ENCODE measurements at places on chromosomes 11 and 22.

DNA sequence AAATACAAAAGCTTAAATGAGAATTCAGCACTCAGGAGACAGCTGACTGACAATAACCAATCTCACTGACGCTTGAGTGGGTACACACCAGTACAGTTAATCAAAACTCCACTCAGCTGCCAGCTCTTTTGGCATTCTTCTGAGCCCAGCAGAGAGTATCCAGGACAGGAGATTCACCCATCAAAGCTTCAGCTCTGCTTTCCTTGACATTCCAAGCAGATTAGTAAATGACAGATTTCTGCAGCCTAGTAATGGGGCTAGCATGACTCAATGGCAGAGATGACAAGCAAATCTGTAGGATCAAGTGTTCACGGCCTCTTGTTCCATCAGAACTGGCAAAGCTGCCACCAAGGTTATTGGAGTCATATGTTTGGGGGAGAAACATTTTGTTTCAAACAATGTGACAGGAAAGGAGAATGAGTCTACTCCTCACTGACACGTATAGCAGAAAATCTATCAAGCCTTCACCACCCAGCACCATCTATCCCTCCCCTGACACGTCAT, 420.0 kb downstream of the DYNC2H1 start:
- peak; percentile 98 for DNase-seq

- no peak for DNase-seq
Observed at GRCh38 chr11:119700030-119700429, 29.0 kb downstream of the NECTIN1 start.

GRCh38 chr22:25021409-25021808, 68.9 kb downstream of the KIAA1671 start:
- no peak for DNase-seq

DNA sequence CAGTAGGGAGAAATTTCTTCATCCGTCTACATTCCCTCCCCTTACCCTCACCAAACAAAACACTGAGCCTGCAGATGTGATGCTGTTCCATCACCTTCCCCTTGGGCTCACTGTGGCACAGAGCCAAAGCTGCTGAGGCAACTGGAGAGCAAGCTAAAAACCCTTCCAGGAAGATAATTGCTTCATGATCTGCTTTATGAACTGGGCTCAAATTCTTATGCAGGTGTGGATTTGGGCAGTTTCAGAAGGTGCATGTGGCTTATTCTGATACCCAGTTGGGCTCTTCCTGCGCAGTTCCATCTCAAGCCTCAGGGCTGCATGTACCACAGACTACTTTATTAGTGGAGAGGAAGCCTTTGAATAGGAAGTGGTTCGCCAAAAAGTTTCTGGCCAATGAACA, 58.3 kb downstream of the AAMDC start:
- DNase-seq = no peak

DNA sequence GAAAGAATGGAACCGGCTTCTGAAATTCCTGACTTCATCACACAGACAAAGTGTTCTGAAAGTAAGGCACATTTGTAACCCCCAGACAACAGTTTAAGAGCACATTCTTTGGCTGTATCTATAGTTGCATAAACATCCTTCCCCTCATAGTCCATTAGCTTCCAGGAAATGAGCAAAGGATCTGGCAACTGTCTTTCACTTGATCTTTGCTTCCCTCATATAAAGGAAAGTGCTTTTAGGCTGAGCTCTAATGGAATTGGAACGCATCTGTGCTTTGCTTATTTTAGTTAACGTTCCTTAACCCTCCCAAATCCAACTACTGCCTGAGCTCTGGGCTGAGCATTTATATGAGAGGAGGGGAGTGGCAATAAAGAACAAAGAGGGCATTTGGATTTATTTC, 76.9 kb upstream of the API5 start:
- no peak for DNase-seq

- DNase-seq = no peak
Observed at GRCh38 chr11:62504158-62504973, 42.2 kb downstream of the AHNAK start.

DNA sequence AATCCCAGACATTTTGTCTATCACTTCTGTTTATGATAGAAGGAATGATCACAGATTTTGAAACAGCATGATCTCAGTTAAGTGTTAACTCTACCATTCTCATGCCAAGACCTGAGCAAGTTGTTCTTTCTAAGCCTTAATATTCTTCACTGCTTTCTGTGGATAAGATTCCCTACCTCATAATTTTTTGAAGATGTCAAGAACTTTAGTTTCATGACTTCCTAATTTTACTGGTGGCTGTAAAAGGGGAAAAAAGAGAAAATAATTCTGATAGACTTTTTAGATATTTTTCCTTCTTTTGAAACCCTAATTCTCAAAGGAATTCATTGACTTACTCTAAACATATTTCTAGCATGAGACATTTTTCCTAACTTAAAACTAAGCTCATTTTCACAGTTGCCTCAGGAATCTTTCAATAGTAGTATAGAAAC, 520.0 kb upstream of the LUZP2 start:
- DNase-seq = no peak

DNA sequence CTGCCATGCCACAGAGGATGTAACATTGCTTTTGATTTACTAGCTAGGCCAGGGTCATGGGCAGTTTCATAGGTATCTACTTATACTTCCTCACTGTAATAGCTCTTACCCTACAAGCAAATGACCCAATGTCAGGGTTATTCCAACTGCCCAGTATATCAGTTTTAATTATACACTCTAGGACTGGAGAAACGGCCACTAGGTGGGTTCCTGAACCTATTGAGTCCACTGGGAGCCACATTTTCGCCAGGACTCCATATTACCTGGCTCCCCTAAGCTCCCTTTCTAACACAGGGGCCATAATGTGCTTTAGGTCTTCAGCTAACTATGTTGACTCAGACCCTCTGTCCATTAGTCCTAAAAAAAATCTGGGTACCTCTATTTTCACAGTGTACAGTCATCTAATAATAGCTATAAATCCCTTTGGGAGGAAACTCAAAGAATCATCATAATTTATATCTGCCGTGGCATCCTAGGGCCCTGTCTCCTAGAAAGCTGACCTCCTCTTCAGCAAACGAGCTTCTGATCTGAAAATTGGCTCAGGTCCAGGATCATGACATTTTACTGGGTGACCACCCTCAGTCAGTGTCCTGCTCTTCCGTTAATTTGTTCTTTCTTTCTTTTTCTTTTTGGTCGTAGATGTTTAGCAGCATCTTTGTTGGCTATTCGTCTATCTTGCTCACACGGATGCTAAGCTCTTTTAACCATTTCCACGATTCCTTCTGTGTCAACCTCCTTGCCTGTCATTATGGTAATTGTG, 244.3 kb downstream of the FAM76B start:
- no peak for DNase-seq

DNA sequence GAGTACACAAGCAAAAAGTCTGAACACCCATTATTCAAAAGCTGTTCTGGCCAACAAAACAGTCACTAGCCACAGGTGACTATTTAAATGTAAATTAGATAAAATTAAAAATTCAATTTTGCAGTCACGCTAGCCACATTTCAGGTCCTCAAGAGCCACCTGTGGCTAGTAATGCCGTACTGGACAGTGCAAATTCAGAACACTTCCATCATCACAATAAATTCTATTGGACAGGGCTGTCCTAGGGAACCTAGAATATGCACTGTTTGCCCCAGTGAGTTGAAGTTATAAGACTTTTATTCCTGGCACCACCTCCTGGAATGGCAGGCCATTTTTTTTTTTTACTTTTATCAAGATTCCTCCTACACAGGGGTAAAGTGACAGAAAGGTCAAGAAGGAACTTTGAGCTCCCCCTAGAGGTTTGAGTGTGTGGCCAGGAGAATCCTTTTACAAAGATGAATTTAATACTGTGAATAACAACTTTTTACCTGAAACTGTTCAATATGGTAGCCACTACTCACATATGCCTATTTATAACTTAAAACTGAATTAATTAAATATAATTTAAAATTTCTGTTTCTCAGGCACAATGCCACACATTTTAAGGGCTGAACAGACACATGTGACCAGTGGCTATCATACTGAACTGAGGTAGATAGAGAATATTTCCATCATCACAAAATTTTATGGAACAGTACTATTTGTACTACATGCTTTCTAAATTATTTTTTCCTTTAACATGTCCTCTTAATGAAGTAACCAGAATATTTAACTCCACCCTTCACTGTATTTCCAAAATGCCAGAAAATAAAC, 6.5 kb downstream of the MSANTD2 start:
- DNase-seq = peak; percentile 34

- DNase-seq = peak; percentile 46
Observed at GRCh38 chr11:70568035-70568813, 169.9 kb downstream of the CTTN start.

- DNase-seq = no peak
Observed at GRCh38 chr11:64341429-64341828, 1.4 kb downstream of the CCDC88B start.

DNA sequence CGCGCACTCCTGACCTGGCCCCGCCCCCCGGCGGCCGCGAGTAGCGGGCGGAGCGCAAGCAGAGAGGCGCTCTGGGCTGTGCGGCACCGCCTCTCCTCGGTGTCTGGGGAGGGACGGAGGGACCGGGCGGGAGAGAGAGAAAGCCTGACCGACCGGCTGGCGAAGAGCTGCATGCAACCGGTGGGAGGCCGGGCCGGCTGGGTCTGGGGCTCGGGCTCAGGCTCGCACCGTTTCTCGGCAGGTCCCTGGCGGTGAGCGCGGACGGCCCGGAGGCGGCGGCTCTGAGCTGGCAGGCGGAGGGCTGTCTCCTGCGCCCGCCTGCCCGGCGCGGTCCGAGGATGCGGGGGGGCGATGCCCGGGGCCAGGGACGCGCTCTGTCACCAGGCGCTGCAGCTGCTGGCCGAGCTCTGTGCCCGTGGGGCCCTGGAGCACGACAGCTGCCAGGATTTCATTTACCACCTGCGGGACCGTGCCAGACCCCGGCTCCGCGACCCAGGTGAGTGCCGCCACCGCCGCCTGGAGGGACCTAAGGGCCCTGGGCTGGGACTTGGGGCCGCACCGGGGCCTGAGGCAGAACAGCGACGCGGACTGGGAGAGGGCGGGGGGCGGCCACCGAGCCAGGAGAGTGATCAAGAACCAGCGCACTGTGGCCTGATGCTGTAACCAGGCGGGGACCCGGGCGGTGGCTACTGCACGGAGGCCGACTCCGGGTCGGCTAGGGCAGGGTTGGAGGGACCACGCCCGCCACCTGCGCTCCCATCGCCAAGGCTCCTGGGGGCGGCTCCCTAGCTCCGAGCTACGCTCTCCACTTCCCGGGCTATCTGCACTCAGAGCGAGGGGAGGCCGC, at the start of gene SYT9:
TSS of gene SYT9 (plus strand) at position 69 of the 847 bp plus-strand sequence. CDS start at position 352, 283 bp downstream.
- DNase-seq = no peak

GRCh38 chr11:102630598-102631448, 5.7 kb upstream of the MMP20 start:
- no peak for DNase-seq

DNA sequence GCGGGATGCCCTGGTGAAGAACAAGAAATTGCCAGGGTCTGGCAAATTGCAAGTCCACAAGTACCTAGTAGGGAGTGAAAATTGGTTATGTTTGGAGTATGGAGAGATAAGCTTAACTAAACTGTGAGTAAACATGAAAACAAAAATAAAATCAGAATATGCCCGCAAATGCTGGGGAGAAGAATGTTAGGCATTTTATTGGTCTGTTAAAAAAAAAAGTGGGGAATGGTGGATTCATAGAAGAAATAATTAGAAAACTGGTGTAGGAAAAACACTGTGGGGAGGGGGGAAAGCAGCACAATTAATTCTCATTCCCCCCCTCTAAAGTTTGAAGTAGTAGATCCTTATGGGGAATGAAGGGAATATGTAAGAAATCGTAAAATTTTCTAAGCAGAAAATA, 40.6 kb upstream of the HSD17B12 start:
- no peak for DNase-seq

DNA sequence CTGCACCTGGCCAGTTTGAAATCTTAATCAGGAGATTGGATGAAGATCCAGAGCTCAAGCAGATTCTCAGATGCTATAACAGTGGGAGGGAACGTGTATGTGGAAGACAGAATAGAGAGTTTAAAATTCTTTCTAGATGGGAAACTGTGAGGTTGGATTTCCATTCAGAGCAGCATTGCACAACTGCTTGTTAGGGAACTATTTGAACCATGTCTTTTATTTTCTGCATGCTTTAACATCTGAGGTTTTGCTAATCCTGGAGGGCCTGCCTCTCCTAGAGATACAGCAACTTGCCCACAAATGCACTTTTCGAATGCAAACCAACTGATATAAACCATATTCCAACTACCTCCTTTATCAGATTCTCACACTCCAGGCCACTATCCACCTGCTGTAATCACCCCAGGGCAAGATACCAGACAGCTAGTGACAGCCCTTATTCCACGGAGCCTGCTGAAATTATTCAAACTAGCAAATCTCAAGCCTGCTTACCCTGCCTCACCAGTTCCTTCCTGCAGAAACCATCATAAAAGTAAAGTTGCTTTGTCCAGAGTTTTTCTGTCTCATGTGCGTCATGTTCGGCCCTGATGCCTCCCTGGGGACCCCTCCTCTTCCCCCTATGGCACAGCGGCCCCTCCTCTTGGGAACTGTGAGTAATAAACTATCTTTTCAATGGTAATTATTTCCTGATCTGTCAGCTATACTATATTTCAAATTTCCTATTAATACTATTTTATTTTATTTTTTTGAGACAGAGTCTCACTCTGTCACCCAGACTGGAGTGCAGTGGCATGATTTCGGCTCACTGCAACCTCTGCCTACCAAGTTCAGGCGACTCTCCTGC, 18.4 kb upstream of the SEC14L4 start:
- no peak for DNase-seq

DNA sequence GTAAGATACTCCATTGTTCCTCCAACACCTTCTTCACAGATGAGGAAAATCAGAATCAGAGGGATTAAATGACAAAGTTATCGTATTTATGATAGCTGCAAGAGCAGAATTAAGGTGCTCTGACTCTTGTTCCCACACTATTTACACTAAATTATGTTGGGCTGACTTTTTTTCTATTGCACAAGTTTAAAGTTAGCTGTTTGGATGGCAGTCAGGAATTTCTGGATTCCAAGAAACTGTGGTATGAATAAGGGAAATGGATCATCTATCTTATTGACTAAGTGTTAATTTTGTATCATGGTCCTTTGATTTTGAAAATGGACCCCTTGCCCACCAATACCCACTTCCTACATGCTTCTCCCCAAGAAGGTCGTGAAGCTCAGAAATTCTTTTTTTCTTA, 19.9 kb upstream of the APOA1 start:
- DNase-seq = no peak

GRCh38 chr11:124193221-124194010, 10.3 kb downstream of the OR10D3 start:
- no peak for DNase-seq

DNA sequence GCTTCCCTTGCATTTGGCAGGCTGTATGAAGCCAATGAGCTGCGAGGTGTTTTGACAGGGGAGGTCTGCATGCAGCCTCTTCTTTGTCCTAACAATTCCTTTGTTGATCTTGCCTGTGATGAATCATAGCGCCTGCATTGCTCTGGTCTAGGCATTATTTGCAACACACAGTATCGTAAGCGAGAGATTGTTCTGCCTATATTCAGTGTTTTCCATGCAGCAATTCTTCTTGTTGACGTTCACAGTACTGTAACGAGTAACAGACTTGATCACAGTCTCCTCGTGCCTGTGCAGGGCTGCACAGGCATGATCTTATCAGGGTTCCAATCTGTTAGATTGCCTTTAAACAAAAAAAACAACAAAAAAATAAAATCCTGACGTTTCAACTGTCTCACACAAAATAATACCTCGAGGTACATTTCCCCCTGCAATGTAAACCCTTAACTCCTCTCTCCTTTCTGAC, 13.9 kb upstream of the ADSL start:
- DNase-seq = no peak

Data from HT1080 (cell line).